Osteoblast (primary cell): ENCODE measurements at places on chromosomes 2 and 18.

GRCh38 chr18:79553154-79553553 is 126.4 kb upstream of the CTDP1 start:
- H3K4me1 ChIP-seq = no peaks in the 10 kb centered on the region
- H3K27me3 ChIP-seq = no peaks in the 10 kb centered on the region
- no peak overlapping the region for H3K4me3 ChIP-seq
- H3K27ac ChIP-seq = no peak overlapping the region

GRCh38 chr2:160258492-160258805 is 58.4 kb upstream of the ITGB6 start:
- H3K36me3 ChIP-seq = no peaks in the 10 kb centered on the region
- H3K27me3 ChIP-seq = no peaks in the 10 kb centered on the region

GRCh38 chr18:24443870-24444269 is 16.6 kb upstream of the HRH4 start:
- H3K27me3 ChIP-seq = no peaks in the 10 kb centered on the region
- no peak overlapping the region for H3K4me3 ChIP-seq
- no peak overlapping the region for H3K27ac ChIP-seq
- no peaks in the 10 kb centered on the region for H3K4me1 ChIP-seq

DNA sequence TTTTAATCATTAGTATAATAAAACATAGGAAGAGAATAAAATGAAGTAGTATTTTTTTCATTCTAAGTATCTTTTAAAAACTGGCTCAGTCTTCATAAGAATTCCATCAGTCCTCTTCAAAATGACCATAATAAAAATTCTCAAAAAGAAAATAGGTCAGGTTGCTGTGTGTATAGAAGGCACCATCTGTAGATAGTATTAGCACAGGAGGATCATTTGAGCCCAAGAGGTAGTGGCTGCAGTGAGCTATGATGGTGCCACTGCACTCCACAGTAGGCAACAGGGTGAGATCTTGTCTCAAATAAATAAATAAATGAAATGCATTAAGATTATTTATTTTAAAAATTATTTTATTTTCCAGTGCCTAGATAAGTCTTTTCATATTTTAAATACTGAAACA is 475.8 kb downstream of the ZNF804A start:
- no peaks in the 10 kb centered on the region for H3K36me3 ChIP-seq
- H3K4me3 ChIP-seq = no peak overlapping the region
- no peak for DNase-seq
- H3K27me3 ChIP-seq = no peaks in the 10 kb centered on the region
- H3K4me1 ChIP-seq = no peaks in the 10 kb centered on the region

GRCh38 chr2:221399183-221399582 is 172.9 kb downstream of the EPHA4 start:
- no peaks in the 10 kb centered on the region for H3K4me1 ChIP-seq
- H3K4me3 ChIP-seq = no peak overlapping the region
- no peaks in the 10 kb centered on the region for H3K27me3 ChIP-seq
- H3K36me3 ChIP-seq = no peaks in the 10 kb centered on the region

GRCh38 chr2:171553858-171554257 is 31.6 kb downstream of the CYBRD1 start:
- H3K27me3 ChIP-seq = no peaks in the 10 kb centered on the region
- no peak for DNase-seq
- H3K36me3 ChIP-seq = peaks cover 10% of the 10 kb centered on the region

- H3K27ac ChIP-seq = no peak overlapping the region
- H3K36me3 ChIP-seq = no peaks in the 10 kb centered on the region
- no peaks in the 10 kb centered on the region for H3K4me1 ChIP-seq
- no peak overlapping the region for H3K4me3 ChIP-seq
- DNase-seq = no peak
Measured at GRCh38 chr2:239009589-239009961, 161.7 kb downstream of the TWIST2 start.

GRCh38 chr18:78966793-78967106 is 12.9 kb upstream of the SALL3 start:
- no peaks in the 10 kb centered on the region for H3K27me3 ChIP-seq
- no peak overlapping the region for H3K27ac ChIP-seq
- no peaks in the 10 kb centered on the region for H3K36me3 ChIP-seq
- no peak overlapping the region for H3K4me3 ChIP-seq
- DNase-seq = no peak
- no peaks in the 10 kb centered on the region for H3K4me1 ChIP-seq
